ENCODE measurements at places on chromosomes 4 and X. TPM values are rescaled to one million over a fixed set of nuclear protein-coding genes. Genes with fewer than 3 reads are reported as not detected.

Gene TMEM33
- 104 TPM for total RNA-seq

Gene SLC4A4
- 0.87 TPM for total RNA-seq

Gene TRPC5OS
- not detected for total RNA-seq

Gene SPANXC
- total RNA-seq = not detected

Gene TEC
- total RNA-seq = 6.9 TPM

Gene PLP2
- total RNA-seq = 87.5 TPM
